Natural killer cell (primary cell): ENCODE measurements at places on chromosomes 16 and 17. TPM values are rescaled to one million over a fixed set of nuclear protein-coding genes. Genes with fewer than 3 reads are reported as not detected.

HS3ST4 gene
- total RNA-seq: not detected

MYO15A gene
- total RNA-seq: 2.0 TPM

- no peaks in the 10 kb centered on the region for H3K27me3 ChIP-seq
- H3K36me3 ChIP-seq: peaks cover 8% of the 10 kb centered on the region
- H3K27ac ChIP-seq: peak overlapping the region; percentile 95
- no peak for DNase-seq
- peaks cover 51% of the 10 kb centered on the region for H3K4me1 ChIP-seq
- H3K4me3 ChIP-seq: peak overlapping the region; percentile 97
These were observed 932 bp downstream of the ZNF267 start for GRCh38 chr16:31874366-31875111.

DNA sequence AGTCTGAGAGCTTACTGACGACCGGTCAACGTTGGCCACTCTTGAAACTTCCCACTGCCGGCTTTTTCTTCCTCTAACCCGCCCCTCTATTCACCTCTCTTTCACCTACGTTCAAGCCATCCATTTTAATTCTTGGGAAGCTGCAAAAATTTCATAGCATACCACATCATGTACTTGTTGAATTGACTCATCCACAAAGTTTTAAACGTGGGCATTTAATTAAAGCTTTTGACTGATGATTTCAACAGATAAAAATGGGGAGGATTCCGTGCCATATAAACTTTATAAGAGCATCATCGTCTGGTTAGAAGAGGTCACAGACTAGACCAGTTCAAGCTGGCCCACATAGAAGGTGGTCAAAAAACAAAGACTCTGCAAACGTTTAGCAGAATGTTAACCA, 22.5 kb downstream of the VPS53 start:
- no peaks in the 10 kb centered on the region for H3K4me1 ChIP-seq
- no peaks in the 10 kb centered on the region for H3K27me3 ChIP-seq
- no peak for DNase-seq
- H3K27ac ChIP-seq: no peak overlapping the region
- H3K4me3 ChIP-seq: no peak overlapping the region

DNA sequence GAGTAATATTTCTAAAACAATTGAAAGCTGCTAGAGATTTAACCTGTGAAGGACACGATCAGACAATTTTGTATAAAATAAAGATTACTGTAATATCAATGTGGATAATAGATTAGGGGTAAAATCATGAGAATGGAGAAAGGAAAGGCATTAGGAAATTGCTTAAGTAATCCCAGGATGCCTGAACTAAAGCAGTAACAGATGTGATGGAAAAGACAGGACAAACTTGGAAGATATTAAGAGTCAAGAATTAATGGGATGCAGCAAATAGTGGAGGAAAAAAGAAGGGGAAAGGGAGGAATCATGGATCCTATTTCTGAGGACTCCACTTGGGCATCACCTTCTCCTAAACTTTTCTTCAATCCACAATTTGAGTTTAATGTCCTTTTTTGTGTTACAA, 437.1 kb upstream of the PMFBP1 start:
- no peak overlapping the region for H3K27ac ChIP-seq
- no peaks in the 10 kb centered on the region for H3K27me3 ChIP-seq
- H3K4me1 ChIP-seq: no peaks in the 10 kb centered on the region
- no peaks in the 10 kb centered on the region for H3K36me3 ChIP-seq

- peaks cover 22% of the 10 kb centered on the region for H3K36me3 ChIP-seq
- no peak for DNase-seq
These were observed 1.7 kb downstream of the IL17C start for GRCh38 chr16:88640039-88640495.
